ENCODE measurements at places on chromosomes 6 and 20. TPM values are rescaled to one million over a fixed set of nuclear protein-coding genes. Genes with fewer than 3 reads are reported as not detected.

FAM217A gene
- total RNA-seq: not detected

ALDH8A1 gene
- 0.66 TPM for total RNA-seq

CCDC28A gene
- total RNA-seq: 23.3 TPM

ELOVL2 gene
- total RNA-seq: 2.6 TPM

MMUT gene
- 23.2 TPM for total RNA-seq

GLP1R gene
- total RNA-seq: 0.33 TPM
